ENCODE measurements at places on chromosomes 1 and 21. TPM values are rescaled to one million over a fixed set of nuclear protein-coding genes. Genes with fewer than 3 reads are reported as not detected.

The NKAIN1 gene
- total RNA-seq: 0.27 TPM

The CLCA4 gene
- not detected for total RNA-seq

The UTS2 gene
- total RNA-seq: not detected

The CELA3B gene
- total RNA-seq: not detected

The ALPL gene
- not detected for total RNA-seq

The C1orf226 gene
- not detected for total RNA-seq

The ERRFI1 gene
- 0.22 TPM for total RNA-seq

The TBCE gene
- total RNA-seq: 26.8 TPM

The MX1 gene
- total RNA-seq: 722 TPM

The EXTL1 gene
- not detected for total RNA-seq

The ANXA9 gene
- 0.10 TPM for total RNA-seq

- H3K36me3 ChIP-seq: no peaks in the 10 kb centered on the region
- peaks cover 3% of the 10 kb centered on the region for H3K27me3 ChIP-seq
- no peaks in the 10 kb centered on the region for H3K4me1 ChIP-seq
- no peak for DNase-seq
These were observed 112.9 kb downstream of the HLX start for GRCh38 chr1:220991959-220992704.

- H3K27ac ChIP-seq: no peak overlapping the region
- no peaks in the 10 kb centered on the region for H3K36me3 ChIP-seq
- no peak overlapping the region for H3K4me3 ChIP-seq
- H3K4me1 ChIP-seq: no peaks in the 10 kb centered on the region
These were observed 10.6 kb upstream of the OR2T33 start for GRCh38 chr1:248288391-248288790.

DNA sequence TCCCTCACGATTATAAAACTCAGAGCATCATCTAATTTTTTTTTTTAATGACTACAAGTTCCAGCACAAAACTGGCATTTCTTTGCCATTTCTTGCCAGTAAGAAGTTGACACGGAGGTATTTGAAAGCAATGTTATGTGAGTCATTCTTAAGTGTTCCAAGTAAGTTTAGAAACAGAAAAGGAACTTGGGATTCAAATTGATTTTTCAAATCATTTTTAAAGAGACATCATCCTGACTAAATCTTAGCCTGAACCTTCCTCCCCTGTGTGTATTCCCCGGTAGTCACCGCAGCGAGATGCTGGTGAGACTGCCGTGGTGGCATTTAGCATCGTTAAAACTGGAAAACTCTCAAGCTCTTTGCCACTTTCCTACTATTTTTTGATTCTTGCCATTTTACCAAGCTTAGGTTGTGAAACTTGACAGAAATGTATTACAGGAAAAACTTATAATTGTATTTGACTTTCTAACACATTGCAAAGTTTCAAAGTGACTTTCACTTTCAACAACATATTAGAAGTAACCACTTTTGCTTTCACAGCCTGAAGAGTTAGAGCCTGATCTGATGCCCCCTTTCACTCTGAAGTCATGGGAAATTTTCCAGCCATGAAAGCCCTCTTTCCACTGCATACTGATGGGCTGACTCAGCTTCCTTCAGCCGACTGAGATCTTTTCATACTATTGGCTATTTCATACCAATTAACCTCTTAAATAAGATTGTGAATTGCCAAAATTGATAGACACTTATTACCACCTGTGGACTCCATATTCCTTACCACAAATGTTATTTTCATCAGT lies 61.4 kb downstream of the OLFML2B start:
- peaks cover 28% of the 10 kb centered on the region for H3K4me1 ChIP-seq
- peak; percentile 40 for DNase-seq
- H3K27ac ChIP-seq: peak overlapping the region; percentile 88

DNA sequence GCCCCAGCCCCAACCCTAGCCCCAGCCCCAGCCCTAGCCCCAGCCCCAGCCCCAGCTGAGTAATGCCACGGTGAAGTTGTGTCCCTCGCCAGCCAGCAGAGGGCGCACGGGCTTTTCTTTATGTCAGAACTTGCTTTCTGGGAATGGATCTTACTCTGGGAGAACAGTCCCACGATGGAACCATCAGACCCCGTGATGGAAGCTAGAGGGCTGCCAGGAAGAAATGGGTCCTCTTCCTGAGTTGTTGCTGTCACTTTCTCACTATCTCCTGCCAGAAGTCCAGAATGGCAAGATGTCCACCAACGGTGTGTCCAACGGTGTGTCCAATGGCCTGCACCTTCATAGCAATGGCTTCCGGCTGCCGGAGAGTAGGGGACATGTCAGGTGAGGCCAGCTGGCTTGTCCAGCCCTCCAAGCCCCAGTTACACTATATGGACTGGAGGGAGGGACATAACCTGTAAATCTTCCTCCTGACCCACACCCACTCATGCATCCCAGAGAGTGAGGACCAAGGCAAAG lies 25.1 kb upstream of the TMEM222 start:
- H3K27me3 ChIP-seq: no peaks in the 10 kb centered on the region
- H3K36me3 ChIP-seq: peaks cover 3% of the 10 kb centered on the region
- H3K4me1 ChIP-seq: peaks cover 5% of the 10 kb centered on the region
- H3K27ac ChIP-seq: no peak overlapping the region
- peak; percentile 78 for DNase-seq
- no peak overlapping the region for H3K4me3 ChIP-seq

GRCh38 chr1:88275259-88275862 lies 408.7 kb upstream of the PKN2 start:
- no peaks in the 10 kb centered on the region for H3K27me3 ChIP-seq
- H3K4me3 ChIP-seq: no peak overlapping the region
- H3K27ac ChIP-seq: no peak overlapping the region
- DNase-seq: no peak

- no peak for DNase-seq
- no peak overlapping the region for H3K4me3 ChIP-seq
- no peaks in the 10 kb centered on the region for H3K36me3 ChIP-seq
These were observed 30.7 kb downstream of the DMBX1 start for GRCh38 chr1:46520063-46520911.

GRCh38 chr1:93702111-93702827 lies 20.6 kb upstream of the BCAR3 start:
- no peak overlapping the region for H3K4me3 ChIP-seq
- no peak for DNase-seq
- H3K27me3 ChIP-seq: no peaks in the 10 kb centered on the region

DNA sequence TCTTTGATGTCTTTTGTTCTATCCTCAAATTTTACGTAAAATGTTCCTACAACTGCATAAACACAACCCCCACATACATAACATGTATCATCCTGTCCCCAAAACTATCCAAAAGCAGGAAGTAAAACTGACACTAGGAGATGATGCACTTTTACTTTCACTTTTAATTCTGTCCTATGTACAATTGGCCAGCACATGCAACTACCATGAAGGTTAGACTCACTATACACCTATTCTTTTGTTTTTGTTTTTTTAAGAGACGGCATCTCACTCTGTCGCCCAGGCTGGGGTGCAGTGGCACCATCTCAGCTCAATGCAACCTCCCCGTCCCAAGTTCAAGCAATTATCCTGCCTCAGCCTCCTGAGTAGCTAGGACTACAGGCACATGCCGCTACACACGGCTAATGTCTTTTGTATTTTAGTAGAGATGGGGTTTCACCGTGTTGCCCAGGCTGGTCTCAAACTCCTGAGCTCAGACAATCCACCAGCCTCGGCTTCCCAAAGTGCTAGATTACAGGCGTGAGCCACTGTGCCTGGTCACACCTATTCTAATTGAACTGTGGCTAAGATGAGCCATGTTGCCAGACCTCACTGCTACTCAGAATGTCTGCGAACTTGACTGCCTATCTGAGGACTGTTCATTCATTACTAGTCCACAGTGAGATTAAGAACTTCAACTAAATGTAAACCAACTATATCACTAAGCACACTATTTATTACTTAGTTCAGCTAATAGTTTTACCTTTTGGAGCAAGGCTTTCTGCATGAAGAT lies 48.0 kb downstream of the TOR3A start:
- H3K27ac ChIP-seq: peak overlapping the region; percentile 93
- DNase-seq: peak; percentile 27
- peak overlapping the region; percentile 73 for H3K4me3 ChIP-seq
- H3K27me3 ChIP-seq: no peaks in the 10 kb centered on the region
- peaks cover 9% of the 10 kb centered on the region for H3K36me3 ChIP-seq
- peaks cover 24% of the 10 kb centered on the region for H3K4me1 ChIP-seq

- peaks cover 10% of the 10 kb centered on the region for H3K4me1 ChIP-seq
- no peak for DNase-seq
- H3K27ac ChIP-seq: no peak overlapping the region
These were observed 54.5 kb downstream of the GNG4 start for GRCh38 chr1:235595079-235595478.

GRCh38 chr21:45512626-45513002 lies 29.6 kb downstream of the SLC19A1 start:
- DNase-seq: no peak
- peaks cover 13% of the 10 kb centered on the region for H3K36me3 ChIP-seq
- H3K4me3 ChIP-seq: no peak overlapping the region
- peaks cover 9% of the 10 kb centered on the region for H3K4me1 ChIP-seq
- H3K27me3 ChIP-seq: no peaks in the 10 kb centered on the region
- H3K27ac ChIP-seq: peak overlapping the region; percentile 41

GRCh38 chr1:193229136-193229535 lies 42.7 kb upstream of the B3GALT2 start:
- DNase-seq: no peak
- H3K4me1 ChIP-seq: peaks cover 2% of the 10 kb centered on the region
- H3K27ac ChIP-seq: no peak overlapping the region
- no peaks in the 10 kb centered on the region for H3K27me3 ChIP-seq
- H3K4me3 ChIP-seq: no peak overlapping the region

GRCh38 chr1:23177438-23178380 lies 9.1 kb upstream of the LUZP1 start:
- H3K27me3 ChIP-seq: peaks cover 35% of the 10 kb centered on the region
- H3K4me1 ChIP-seq: peaks cover 26% of the 10 kb centered on the region
- peak overlapping the region; percentile 65 for H3K4me3 ChIP-seq
- H3K36me3 ChIP-seq: no peaks in the 10 kb centered on the region

Measured in activated CD4-positive, alpha-beta T cell treated with anti-CD3 and anti-CD28 coated beads, Interleukin-2, amount 10 ng/mL, durations not matched to agents 7 days and 5 days (primary cell).